MCF 10A (cell line): ENCODE measurements at places on chromosomes 1 and 21. TPM values are rescaled to one million over a fixed set of nuclear protein-coding genes. Genes with fewer than 3 reads are reported as not detected.

The BMP8B gene
- total RNA-seq: 0.21 and 0.52 TPM in 2 replicates

The LCE1B gene
- total RNA-seq: 1.3 and 2.0 TPM in 2 replicates

DNA sequence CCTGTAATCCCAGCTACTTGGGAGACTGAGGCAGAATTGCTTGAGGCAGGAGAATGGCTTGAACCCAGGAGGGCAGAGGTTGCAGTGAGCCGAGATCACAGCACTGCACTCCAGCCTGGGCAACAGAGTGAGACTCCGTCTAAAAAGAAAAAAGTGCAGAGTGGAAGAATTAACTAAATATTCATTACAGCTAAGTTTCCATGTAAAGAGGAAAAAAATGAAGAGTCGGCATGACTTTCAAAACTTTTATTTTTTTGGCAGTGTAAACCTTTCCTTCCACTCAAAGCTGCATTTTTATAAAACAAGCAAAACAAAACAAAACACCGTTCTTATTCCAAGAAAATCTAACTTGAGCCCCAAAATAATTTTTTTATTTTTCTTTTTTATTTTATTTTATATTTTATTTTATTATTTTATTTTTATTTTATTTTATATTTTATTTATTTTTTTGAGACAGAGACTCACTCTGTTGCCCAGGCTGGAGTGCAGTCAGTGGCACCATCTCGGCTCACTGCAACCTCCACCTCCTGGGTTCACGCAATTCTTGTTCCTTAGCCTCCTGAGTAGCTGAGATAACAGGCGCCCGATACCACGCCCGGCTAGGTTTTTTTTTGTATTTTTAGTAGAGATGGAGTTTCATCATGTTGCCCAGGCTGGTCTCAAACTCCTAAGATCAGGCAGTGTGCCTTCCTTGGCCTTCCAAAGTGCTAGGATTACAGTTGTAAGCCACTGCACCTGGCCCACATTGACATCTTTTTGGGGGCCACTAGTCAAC, 62.9 kb downstream of the PACC1 start:
- no peak for DNase-seq
- no peaks in the 10 kb centered on the region for H3K27me3 ChIP-seq
- no peak overlapping the region for H3K27ac ChIP-seq

DNA sequence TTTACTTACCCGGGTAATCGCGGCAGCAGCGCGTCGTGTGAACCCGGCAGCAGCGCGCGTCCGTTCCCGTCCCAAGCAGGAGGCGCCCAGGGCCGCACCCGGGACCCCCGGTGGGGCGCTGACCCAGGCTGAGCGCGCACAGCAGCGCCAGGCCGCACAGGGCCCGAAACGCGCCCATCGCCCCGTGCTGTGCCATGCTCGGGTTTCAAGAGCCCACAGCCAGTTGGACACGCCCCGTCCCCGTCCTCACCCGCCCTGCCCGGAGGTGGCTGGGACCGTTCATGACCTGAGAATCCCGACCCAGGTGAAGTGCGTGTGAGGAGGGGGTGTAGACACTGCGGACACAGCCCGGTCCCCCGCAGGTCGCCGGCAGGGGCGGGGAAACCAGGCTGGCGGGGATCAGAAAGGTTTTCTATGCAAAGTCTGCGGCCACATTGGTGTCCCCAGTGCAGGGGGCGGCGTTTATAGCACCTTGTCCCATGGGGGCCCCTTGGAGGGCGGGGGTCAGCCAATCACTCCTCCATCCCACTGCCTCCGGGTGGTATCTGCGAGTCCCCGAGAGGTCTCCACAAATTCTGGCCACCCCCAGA, at the start of gene TNFRSF18:
TSS of gene TNFRSF18 (minus strand) at position 217 of the 590 bp plus-strand sequence. CDS start at position 196, 21 bp downstream.
- H3K27me3 ChIP-seq: no peaks in the 10 kb centered on the region
- no peak within 1 kb of the TSS for H3K27ac ChIP-seq
- H3K36me3 ChIP-seq: peaks cover 5% of the 10 kb centered on the region
- H3K4me1 ChIP-seq: peaks cover 15% of the 10 kb centered on the region
- no peak within 1 kb of the TSS for H3K4me3 ChIP-seq

GRCh38 chr1:8844501-8845006, 27.1 kb upstream of the RERE start:
- H3K27ac ChIP-seq: no peak overlapping the region
- H3K4me3 ChIP-seq: no peak overlapping the region
- H3K4me1 ChIP-seq: peaks cover 4% of the 10 kb centered on the region
- H3K36me3 ChIP-seq: peaks cover 5% of the 10 kb centered on the region

DNA sequence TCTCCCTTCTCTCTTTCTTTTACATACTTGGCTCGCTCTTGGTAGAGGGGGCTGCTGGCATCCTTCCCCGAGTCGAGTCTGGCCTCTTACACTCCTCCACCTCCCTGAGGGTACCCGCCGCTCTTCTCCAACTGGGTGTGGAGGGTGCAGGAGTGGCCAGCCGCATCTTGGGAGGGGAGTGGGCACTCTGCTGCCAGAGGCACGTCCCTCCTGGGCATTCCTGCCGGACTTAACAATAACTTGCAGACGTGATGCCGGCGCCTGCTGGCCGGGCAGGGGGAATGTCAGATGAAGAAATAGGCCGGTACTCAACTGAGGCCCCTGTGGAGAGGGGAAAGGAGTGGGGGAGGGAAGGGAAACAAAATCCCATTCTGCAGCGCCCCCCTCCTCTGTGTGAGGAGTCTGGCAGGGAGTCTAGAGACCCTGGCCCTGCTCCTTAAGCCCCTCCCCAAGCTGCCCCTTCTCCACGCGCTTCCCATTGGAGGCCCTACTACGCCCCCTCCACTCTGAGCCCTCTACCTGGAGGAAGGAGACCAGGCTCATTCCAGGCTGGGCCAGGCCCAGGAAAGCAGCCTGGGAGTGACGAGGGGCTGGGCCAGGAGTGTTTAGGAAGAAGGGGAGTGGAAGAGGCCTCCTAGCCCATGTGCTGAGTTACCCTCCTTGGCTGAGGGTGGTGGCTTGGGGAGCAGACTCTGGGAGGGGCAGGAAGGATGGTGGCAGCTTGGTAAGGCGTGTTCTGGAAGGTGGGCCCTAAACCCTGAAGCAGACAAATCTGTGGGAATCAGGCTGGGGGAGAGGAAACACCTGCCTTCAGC, 1.8 kb downstream of the ATP2B4 start:
- DNase-seq: no peak
- no peaks in the 10 kb centered on the region for H3K27me3 ChIP-seq
- H3K36me3 ChIP-seq: no peaks in the 10 kb centered on the region
- peak overlapping the region; percentile 75 for H3K4me3 ChIP-seq
- peaks cover 54% of the 10 kb centered on the region for H3K4me1 ChIP-seq

GRCh38 chr1:74609810-74610371, 63.7 kb downstream of the ERICH3 start:
- H3K27me3 ChIP-seq: no peaks in the 10 kb centered on the region
- H3K27ac ChIP-seq: no peak overlapping the region
- H3K4me1 ChIP-seq: no peaks in the 10 kb centered on the region
- no peaks in the 10 kb centered on the region for H3K36me3 ChIP-seq
- DNase-seq: no peak

DNA sequence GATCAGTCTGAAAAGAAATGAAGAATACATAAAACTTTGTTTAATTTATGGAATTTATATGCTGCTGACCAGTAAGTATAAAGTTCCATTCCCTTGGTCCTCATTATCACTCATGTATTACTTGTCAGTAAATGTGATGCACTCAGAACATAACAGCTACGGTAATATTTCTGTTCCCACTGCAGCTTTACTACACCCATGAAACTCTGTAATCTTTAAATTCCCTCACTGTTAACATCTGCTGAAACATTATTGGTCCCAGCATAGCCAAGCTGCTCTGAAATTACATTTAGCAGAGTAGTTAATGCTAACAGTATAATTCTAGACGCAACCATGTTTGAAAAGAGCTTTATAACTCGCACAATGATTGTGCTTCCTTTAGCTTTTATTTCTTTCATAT, 238.4 kb downstream of the GPATCH2 start:
- no peak overlapping the region for H3K27ac ChIP-seq
- no peaks in the 10 kb centered on the region for H3K36me3 ChIP-seq
- H3K27me3 ChIP-seq: peaks cover 16% of the 10 kb centered on the region
- H3K4me3 ChIP-seq: no peak overlapping the region
- no peaks in the 10 kb centered on the region for H3K4me1 ChIP-seq

DNA sequence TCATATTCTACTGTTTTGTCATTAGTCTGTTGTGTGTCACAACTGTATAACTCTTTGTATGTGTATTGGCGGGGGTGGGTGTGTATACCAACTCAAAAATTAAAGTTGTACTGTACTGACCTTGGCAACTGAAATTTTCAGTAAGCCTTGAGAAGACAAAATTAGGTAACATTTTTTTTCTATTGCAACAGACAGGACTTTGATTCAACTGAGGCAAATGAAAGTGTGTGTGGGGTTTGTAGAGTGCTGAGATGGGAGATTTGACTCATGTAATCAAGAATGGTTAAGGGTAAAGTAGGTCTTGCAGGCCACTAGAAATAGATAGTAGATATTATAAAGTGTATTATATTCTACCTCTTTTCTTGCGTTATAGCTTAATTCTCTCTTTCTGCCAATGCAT, 14.6 kb upstream of the B3GALT2 start:
- H3K27me3 ChIP-seq: no peaks in the 10 kb centered on the region
- no peak overlapping the region for H3K4me3 ChIP-seq
- no peak overlapping the region for H3K27ac ChIP-seq
- peaks cover 19% of the 10 kb centered on the region for H3K36me3 ChIP-seq
- peaks cover 6% of the 10 kb centered on the region for H3K4me1 ChIP-seq
- no peak for DNase-seq

DNA sequence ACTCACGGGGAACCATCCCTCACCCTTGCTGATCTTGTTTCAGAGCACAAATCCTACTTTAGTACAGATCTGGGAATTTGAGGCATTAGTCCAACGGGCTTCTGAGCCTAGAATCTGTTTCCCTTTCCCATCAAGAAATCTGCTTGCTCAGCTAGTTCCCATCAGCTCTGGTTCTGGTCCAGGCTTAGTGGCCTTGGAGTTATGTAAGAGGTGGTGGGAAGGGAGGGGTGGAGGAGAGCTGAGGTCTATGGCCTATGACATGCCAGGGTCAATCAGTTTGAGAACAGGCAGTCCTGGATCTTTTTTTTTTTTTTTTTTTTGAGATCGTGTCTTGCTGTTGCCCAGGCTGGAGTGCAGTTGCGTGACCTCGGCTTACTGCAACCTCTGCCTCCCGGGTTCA, 4.1 kb downstream of the GSTM1 start:
- H3K27ac ChIP-seq: no peak overlapping the region
- DNase-seq: no peak
- no peak overlapping the region for H3K4me3 ChIP-seq
- no peaks in the 10 kb centered on the region for H3K4me1 ChIP-seq
- H3K27me3 ChIP-seq: no peaks in the 10 kb centered on the region

DNA sequence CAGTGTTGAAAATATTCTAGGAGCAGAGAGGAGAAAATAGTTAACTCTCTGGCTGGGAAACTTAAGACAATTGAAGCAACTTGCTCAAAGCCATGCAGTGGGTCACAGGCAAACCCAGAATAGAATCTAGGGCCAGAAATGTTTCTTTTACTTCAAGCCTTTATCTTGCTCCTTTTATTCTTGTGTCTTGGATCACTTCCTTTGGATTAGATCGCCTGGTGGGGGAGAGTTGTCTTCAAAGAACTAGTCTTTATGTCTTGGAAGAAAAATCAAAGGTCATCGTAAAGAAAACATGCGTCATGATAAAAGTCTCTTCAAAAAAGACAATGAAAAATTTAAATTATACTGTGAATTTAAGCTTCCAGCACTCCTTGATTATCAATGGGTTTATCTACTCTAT, 493.6 kb upstream of the USP24 start:
- no peaks in the 10 kb centered on the region for H3K27me3 ChIP-seq
- H3K36me3 ChIP-seq: no peaks in the 10 kb centered on the region
- no peaks in the 10 kb centered on the region for H3K4me1 ChIP-seq
- DNase-seq: no peak
- H3K4me3 ChIP-seq: no peak overlapping the region

DNA sequence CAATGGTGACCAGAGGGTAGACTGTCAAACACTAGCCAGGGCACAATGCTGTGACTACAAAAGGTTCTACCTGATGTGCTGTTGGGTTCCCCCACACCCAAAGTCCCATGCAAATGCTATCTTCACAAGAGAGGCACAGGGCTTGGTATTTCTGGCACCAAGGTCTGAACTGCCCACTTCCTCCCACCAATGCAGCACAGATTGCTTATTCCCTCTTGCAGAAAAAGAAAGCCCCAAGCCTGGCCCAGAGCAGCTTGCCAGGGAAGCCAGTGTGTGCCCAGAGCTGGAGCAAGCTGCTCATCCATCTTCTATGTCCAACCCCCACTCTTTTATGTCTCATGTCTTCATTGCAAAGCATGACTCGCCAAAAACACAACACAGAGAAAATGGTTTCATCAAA, 149.4 kb upstream of the CAMK1G start:
- H3K27me3 ChIP-seq: no peaks in the 10 kb centered on the region
- DNase-seq: peak; percentile 96
- H3K4me3 ChIP-seq: no peak overlapping the region
- H3K36me3 ChIP-seq: peaks cover 55% of the 10 kb centered on the region
- H3K27ac ChIP-seq: peak overlapping the region; percentile 90

DNA sequence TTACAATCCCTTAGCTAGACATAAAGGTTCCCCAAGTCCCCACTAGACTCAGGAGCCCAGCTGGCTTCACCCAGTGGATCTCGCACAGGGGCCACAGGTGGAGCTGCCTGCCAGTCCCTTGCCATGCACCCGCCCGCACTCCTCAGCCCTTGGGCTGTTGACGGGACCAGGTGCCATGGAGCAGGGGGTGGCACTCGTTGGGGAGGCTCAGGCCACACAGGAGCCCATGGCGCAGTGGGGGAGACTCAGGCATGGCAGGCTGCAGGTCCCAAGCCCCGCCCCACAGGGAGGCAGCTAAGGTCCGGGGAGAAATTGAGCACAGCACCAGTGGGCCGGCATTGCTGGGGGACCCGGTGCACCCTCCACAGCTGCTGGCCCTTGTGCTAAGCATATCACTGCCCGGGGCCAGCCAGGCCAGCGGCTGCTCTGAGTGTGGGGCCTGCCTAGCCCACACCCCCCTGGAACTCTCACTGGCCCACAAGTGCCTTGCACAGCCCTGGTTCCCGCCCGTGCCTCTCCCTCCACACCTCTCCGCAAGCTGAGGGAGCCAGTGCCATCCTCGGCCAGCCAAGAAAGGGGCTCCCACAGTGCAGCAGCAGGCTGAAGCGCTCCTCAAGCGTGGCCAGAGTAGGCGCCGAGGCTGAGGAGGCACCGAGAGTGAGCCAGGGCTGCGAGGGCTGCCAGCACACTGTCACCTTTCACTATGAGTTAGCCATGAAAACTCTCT, 117.8 kb downstream of the LIPI start:
- H3K27ac ChIP-seq: no peak overlapping the region
- no peak for DNase-seq
- no peaks in the 10 kb centered on the region for H3K27me3 ChIP-seq

GRCh38 chr21:14712121-14712715, 166.1 kb upstream of the SAMSN1 start:
- peaks cover 11% of the 10 kb centered on the region for H3K4me1 ChIP-seq
- no peaks in the 10 kb centered on the region for H3K27me3 ChIP-seq
- no peak overlapping the region for H3K4me3 ChIP-seq
- H3K36me3 ChIP-seq: no peaks in the 10 kb centered on the region
- H3K27ac ChIP-seq: peak overlapping the region; percentile 50

- H3K4me3 ChIP-seq: no peak overlapping the region
- H3K27ac ChIP-seq: no peak overlapping the region
- no peak for DNase-seq
- H3K4me1 ChIP-seq: no peaks in the 10 kb centered on the region
- H3K27me3 ChIP-seq: no peaks in the 10 kb centered on the region
- H3K36me3 ChIP-seq: no peaks in the 10 kb centered on the region
Measured at GRCh38 chr1:120133228-120133927, 42.9 kb downstream of the SEC22B start.
